ENCODE measurements at places on chromosomes 12 and 14.

- no peak for DNase-seq
Observed at GRCh38 chr12:1692226-1692625, 1.4 kb downstream of the ADIPOR2 start.

DNA sequence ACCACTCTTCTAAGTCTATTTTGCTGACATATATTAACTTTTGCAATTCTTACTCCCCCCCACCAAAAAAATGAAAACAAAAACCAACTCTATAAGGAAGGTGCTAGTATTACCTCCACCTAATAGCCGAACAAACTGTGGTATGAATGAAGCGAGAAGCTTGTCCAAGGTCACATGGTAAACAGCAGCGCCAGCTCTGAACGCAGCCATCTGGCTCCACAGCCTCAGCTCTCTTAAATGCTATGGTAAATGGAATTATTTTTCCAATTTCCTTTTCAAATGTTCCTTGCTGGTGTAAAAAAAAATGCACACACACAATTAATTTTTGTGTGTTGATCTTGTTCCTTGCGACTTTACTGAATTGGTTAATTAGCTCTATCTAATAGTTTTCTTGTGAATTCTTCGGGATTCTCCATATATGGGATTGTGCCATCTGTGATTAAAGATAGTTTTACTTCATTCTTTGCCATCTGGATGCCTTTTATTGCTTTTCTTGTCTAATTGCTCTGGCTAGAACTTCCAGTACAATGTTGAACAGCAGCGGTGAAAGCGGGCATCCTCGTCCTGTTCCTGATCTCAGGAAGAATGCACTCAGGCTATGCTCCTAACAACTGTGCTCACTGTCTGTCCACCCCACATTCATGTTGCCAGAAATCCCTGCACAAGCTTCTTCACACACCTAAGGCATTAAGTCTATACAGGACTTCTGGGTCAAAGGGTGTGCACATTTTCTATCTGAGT, 10.7 kb upstream of the C12orf76 start:
- no peak for DNase-seq

- no peak for DNase-seq
Observed at GRCh38 chr14:63448841-63449240, 94.3 kb downstream of the PPP2R5E start.

- no peak for DNase-seq
Observed at GRCh38 chr14:53034688-53035230, 83.9 kb upstream of the FERMT2 start.

DNA sequence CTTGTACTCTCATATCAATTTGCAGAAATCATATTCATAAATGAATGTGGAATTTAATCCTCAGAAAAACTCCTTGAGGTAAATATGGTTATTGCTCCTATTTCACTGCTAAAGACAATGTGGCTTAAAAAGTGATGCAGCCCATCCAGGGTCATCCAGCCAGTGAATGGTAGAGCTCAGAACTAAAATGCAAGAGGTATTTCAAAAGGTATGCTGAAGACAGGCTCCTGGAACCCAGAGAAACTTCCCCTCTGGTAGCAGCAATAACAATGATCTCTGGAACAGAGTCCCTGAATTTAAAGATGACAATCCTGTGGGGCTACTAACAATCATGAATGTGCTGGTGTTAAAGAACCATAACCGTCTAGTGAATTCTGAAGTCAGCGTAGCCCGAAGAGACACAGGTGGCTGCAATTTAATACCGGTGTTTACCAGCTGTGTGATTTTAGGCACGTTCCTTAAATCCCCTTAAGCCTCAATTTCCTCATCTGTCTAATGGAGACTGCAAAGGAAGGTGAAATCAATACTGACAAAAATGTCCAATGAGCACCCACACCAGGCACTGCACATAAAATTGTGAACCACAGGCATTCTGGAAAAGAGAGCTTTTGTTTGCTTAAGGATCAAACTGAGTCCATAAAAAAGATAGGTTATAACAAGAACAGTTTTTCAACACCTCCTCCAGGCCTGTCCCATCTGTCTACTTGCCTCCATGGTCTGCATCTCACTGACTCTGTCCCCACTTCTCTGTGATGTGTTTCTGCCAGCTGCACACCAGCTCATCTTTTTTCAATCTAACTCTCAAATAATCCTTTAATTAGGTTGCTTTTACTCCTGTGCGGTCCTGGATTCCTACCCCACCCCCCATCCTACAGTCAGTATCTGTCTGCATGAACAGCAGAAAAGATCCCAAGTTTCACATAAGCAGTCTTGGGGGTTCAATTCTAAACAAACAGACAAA, 10.5 kb downstream of the TM7SF3 start:
- DNase-seq = no peak

GRCh38 chr12:112430929-112431328, 12.2 kb downstream of the PTPN11 start:
- no peak for DNase-seq
